Coronary artery (tissue), 2 donors: ENCODE measurements at places on chromosomes 3 and 15.
A peak's percentile ranks its signal among the peaks of the same experiment; 100 is the strongest.

DNA sequence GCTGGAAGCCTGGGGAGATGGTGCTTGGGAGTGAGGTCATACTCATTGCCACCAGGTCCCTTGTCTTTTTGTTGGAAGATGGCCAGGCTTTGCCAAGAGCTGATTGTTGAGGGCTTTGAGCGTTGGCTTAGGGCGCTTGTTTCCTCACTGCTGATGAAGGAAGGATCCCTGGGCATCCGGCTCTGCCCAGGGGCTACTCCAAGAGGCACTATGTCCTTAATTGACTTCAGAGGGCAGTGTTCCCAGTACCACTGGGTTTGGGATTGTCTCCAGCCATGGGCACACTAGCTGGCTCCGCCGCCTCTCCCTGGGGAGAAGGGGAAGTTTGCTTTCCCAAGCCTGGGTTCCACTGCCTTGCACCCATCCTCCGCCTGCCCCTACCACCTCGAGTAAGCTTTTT lies 57.2 kb upstream of the RGMA start:
- no peak for DNase-seq

DNA sequence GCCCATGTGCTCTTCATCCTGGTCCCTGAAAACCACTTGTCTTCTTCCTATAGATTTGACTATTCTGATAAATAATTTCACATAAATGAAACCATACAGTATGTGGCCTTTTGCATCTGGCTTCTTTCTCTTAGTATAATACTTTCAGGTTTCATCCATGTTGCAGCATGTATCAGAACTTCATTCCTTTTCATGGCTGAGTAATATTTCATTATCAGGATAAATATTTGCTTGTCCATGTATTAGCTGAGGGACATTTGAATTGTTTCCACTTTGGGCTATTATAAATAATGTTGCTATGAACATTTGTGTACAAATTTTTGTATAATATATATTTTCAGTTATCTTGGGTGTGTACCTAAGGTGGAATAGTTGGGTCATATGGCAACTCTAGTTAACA lies 29.8 kb upstream of the AEN start:
- no peak for DNase-seq

GRCh38 chr3:29345516-29346300 lies 64.8 kb downstream of the RBMS3 start:
- DNase-seq = no peak

DNA sequence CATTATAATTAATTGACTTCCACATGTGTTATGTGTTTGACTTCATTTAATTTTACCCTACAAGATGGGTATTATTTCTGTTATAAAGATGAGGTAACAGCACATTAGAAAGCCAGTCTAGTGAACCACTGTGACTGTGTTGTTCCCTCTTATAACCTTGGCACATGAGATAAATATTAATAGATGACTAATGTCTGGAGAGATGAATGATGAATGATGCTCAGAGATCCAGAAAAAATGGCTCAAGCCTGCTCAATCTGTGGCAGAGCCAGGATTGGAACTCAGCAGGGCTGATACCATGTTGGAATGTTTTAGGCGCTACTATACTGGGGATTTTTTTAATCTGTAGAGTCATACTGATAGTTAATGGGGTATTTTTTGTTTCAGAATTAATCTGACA lies 118.8 kb upstream of the PTX3 start:
- no peak for DNase-seq

DNA sequence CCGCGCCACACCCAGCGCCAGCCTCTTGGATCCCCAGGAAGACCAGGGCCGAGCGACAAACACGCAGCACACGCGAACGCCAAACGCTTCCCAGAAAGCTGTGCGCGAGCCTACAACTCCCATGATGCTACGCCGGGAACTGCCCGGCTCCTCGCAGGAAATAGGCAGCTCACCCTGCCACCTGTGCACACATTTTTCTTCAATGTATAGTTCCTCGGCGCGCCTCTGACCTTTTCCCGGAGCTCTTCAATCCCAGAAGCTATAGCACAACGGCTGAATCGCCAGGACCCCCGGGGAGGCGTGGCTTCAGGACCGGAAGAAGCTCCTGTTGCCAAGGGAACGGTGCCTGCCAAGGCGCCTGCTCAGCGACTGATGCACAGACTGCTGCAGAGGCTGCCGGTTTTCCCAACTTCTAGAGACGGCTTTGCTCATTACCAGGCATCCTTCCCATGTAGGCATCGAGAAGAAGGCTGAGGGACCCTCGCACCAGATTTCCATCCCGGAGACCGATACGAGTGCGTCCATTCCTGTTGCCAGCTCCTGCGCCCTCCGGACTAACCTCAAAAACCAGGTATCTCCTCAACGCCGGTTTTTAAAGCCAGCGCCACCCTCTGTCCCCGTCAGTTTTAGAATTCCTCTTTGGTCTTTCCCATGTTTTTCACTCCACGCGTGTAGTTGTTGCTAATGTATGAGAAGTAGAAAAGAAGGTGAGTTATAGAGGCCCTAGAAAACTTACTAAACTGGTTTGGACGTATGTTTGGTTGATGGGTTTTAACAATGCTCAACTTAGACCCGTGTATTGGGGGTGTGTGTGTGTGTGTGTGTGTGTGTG lies at the start of gene ARL6:
Gene ARL6, plus strand, starts transcription at position 352 of the 832 bp plus-strand sequence. CDS start 3,350 bp downstream, outside the sequence.
- peak; percentile 89 for DNase-seq

GRCh38 chr15:49154359-49154758 lies 1.0 kb downstream of the COPS2 start:
- no peak for DNase-seq

GRCh38 chr3:7545334-7545733 lies 684.4 kb downstream of the GRM7 start:
- DNase-seq = no peak

- DNase-seq = no peak
These were observed 568.7 kb upstream of the UBE2E2 start for GRCh38 chr3:22634433-22634832.

DNA sequence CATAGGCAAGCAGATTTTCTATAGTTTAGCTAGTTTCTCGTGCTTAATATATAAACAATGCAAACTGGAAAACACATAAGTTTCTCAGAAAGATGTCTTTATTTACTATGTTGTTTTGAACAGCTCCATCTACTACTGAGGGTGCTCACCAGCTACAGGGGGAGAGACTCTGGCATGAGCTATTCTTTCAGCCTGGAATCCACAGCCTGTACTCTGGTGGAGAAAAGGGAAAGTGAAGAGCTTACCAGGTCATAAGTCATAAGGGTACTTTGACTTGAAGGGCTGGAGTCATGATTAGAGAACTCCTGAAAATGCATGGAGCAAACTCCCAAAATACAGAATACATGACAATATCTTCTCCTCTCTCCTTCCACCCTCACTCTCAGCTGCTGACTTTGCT lies 4.4 kb upstream of the AVEN start:
- no peak for DNase-seq

- DNase-seq = no peak
These were observed 30.0 kb downstream of the RUBCN start for GRCh38 chr3:197706658-197707057.

- no peak for DNase-seq
These were observed 21.9 kb upstream of the SQOR start for GRCh38 chr15:45612790-45613415.

- no peak for DNase-seq
These were observed 41.9 kb downstream of the NMD3 start for GRCh38 chr3:161263057-161263456.

DNA sequence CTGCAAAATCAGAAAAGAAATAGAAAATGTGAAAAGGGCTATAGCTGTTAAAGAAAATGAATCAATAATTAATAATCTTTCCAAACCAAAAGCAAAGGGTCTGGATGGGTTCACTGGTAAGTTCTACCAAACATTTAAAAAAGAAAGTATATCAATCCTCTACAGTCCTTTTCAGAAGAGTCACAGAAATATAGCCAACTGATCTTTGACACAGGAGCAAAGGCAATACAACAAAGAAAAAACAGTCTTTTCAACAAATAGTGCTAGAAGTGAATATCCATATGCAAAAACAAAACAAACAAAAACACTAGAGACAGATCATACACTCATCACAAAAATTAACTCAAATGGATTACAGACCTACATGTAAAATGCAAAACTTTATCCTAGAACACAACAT lies 32.6 kb downstream of the RFX7 start:
- no peak for DNase-seq

- DNase-seq = no peak
These were observed 36.3 kb upstream of the MEX3B start for GRCh38 chr15:82081914-82082762.

DNA sequence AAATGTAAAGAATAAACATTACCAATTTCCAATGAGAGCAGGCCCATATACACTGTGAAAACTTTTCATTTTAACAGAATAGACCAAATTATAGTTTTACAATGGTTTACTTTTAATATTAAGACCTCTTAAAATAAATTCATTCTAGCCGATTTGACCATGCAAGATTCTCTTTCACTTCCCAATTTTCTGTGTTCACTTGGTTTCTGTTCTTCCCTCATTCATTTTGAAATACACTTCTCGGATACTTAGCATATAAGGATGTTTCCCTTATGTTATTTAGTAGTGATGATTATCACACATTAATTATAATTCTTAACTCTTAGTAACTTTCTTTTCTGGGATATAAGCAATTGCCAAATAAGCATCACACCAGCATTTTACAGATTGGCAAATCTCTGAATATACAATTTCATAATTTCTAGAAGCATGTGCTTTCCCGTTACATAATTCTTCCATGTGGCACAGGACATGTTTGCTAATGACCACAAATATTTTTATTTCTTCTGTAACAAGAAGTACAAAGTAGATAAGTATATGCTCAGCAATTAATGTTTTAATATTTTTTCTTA lies 13.9 kb downstream of the OR5H15 start:
- no peak for DNase-seq

- DNase-seq = no peak
These were observed 136.7 kb upstream of the TLE3 start for GRCh38 chr15:70234256-70234905.

- no peak for DNase-seq
These were observed 133.3 kb downstream of the EPHB1 start for GRCh38 chr3:134928392-134928791.

- DNase-seq = no peak
These were observed 169.5 kb downstream of the CADPS start for GRCh38 chr3:62705721-62706120.

DNA sequence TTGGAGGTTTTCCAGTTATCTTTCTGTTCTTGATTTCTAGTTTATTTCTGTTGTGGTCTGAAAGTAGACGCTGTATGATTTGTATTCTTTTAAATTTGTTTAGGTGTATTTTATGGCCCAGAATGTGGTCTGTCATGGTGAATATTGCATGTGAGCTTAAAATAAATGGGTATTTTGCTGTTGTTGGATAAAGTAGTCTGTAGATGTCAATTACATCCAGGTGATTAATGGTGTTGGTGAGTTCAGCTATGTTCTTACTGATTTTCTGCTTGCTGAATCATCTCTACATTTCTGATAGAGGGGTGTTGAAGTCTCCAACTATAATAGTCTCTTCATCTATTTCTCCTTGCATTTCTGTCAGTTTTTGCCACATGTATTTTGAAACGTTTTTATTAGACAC lies 383.3 kb upstream of the SGO1 start:
- no peak for DNase-seq
